ENCODE measurements at places on chromosomes 6 and 20.

DNA sequence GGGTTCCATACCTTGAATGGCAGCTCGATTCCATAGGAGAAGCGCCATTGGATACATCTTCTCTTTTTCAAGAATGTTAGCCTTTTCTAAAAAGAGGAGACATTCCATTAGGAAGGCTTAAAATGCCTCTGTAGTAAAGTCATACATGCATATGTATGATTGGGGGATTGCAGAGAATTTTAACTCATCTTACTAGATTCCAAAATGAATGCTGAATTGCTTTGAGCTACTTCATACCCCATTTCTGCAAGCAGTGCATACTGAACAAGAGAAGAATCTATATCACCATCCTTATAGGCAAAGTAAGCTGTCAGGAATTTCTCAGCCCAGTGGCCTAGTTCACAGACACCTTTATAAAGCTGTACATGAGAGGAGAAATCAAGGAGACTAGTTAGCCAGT lies 80.3 kb downstream of the NDUFAF5 start:
- no peak for DNase-seq

DNA sequence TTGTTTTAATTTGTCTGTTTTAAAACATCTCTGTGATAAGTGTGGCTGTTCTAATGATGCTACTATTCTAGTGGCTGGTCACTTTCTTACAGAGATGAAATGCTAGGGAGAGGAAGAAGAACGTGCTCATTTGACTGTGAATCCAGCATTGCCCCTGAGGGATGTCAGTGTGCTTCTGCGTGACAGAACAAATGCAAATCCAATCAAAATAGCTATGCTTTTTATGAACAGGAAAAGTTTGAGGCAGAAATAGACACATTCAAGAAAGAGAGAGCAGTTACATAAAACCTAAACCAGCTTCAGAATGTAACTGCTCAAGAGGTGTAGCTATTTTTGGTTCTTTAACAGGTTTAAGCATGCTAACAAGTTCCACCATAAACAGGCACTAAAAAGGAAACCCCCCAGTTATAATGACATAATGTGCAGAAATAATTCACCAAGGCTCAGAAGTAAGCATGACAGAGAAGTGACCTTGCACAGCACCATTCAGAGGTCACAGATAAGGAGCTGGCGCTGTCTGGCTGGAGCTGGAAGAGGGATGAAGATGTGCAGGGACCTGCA lies 385.3 kb downstream of the EPM2A start:
- DNase-seq, result no peak

GRCh38 chr20:49172413-49172812 lies 15.7 kb downstream of the STAU1 start:
- DNase-seq, result no peak

- no peak for DNase-seq
Observed at GRCh38 chr20:62064770-62065673, 659 bp downstream of the TAF4 start.

DNA sequence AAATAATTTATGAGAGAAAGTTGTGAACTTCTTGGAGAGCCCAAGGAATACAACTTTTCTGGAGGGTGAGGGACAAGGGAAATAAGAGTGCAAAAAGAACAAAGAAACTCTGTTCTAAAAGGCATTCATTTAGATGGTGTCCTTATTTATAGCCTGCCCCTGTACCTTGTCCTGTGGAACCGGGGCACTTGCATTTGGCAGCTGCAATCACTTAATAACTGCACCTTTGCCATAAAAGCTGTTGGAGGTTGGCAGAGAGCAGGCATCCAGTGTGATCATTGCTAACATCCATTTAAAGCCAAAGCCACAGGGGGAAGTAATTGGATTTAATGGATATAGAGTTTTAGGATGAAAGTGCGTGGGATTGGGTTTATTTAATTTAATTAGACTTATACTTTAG lies 50.8 kb upstream of the SGK1 start:
- DNase-seq, result no peak

DNA sequence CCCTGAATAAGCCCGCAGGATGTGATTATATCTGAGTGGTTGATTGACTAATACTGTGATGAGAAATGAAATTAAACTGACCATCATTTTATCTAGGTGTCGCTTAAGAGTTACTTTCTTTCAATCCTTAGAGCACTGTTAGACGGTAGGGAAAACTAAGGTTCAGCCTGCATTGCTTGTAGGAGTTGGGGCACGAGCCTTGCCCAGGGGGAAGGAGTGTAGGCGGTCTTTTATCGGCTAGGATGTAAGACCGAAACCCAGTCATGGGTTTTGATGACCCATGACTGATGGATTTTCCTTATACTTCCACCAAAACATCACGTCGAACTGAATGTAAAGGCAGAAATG lies 392 bp upstream of the TASP1 start:
- no peak for DNase-seq

GRCh38 chr20:51470907-51471411 lies 71.6 kb downstream of the NFATC2 start:
- DNase-seq, result no peak

Data from left lung (tissue), 14 donors.